Inflammatory macrophage (primary cell): ENCODE measurements at places on chromosomes 4 and X.

GRCh38 chrX:117707948-117708743 is 408.5 kb downstream of the KLHL13 start:
- no peak for DNase-seq

GRCh38 chrX:104488811-104489210 is 77.2 kb upstream of the IL1RAPL2 start:
- no peak for DNase-seq

DNA sequence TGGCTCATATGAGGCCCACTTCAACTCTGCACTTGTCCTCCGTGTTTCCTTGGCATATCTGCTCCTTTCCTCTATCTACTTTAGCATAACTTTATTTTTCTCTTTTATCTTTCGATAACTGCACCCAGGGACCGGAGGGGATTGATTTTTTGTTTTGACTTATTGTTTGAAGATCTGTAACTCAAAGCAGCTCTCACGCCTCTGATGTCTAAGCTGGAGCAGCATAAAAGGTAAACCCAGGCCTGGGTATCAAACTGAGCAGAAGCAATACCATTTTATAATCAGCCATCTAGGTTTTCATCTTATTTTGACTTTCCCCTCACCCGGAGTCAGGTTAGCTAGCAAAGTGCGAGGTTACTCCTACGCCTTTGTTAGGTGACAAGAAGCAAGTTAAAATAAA is 28.4 kb downstream of the LEF1 start:
- no peak for DNase-seq

GRCh38 chr4:84697615-84698201 is 114.8 kb downstream of the CDS1 start:
- no peak for DNase-seq

- DNase-seq: no peak
Measured at GRCh38 chr4:109966891-109967481, 54.3 kb downstream of the EGF start.

- DNase-seq: no peak
Measured at GRCh38 chr4:40176602-40177001, 20.2 kb upstream of the RHOH start.

- DNase-seq: no peak
Measured at GRCh38 chrX:123408821-123409737, 225.0 kb downstream of the GRIA3 start.

GRCh38 chr4:62399242-62399641 is 1199.1 kb downstream of the ADGRL3 start:
- DNase-seq: peak; percentile 19

- no peak for DNase-seq
Measured at GRCh38 chr4:35725131-35725530, 519.2 kb downstream of the ARAP2 start.

- DNase-seq: no peak
Measured at GRCh38 chrX:14902537-14902936, 29.3 kb downstream of the MOSPD2 start.

GRCh38 chrX:111504941-111505340 is 6.5 kb upstream of the SERTM2 start:
- peak; percentile 62 for DNase-seq

GRCh38 chr4:96784336-96784735 is 944.4 kb downstream of the PDHA2 start:
- DNase-seq: no peak

DNA sequence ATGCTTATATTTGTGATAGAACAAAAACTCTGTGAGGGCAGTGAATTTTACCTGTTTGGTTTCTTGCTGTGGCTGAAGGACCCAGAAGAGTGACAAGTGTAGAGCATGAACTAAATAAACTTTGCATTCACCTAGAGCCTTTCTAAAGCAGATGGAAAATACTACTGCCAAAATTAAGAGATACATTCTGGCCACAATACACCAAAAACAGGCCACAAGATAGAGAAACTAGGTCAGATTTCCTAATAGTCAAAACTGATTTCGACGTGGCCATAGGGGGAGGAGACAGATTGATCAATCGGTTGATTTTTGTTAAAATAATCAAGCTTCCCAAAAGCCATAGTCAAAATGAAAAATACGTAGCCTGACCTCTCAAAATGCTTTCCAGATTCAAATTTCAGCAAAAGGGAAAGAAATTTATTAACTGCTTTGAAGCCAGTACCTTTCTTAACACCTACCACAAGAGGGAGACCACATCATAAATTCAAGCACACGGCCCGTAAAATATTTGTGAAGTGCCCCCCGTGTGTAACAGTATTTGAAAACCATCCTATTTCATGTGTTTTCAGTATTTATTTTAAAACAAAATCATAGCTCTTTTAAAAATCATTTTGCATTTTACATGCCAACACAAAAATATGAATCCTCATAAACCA is 132.4 kb downstream of the CORIN start:
- DNase-seq: no peak

GRCh38 chr4:180156684-180157083 is 2086.5 kb upstream of the TENM3 start:
- no peak for DNase-seq

GRCh38 chrX:47145395-47146120 is 537 bp downstream of the RBM10 start:
- DNase-seq: no peak

DNA sequence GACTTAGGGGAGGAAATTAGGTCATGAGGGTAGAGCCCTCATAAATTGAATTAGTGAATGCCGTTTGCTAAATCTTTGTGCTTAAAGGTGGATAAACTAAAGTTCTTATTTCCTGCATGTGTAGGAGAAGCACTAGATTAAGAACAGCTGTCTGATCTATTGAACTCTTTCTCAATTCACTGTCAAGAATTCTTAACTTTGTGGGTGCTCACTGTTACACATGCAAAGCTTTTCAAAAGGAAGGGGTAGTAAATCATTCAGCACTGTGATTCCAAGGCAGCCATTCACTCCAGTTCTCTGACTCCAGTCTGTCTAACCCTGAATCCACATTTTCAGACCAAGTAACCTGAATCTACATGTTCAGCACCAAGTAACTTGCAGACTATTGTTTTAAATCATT is 1520.1 kb downstream of the PCDH18 start:
- DNase-seq: no peak

- DNase-seq: no peak
Measured at GRCh38 chr4:148923881-148924280, 481.7 kb upstream of the NR3C2 start.

- no peak for DNase-seq
Measured at GRCh38 chrX:67781132-67781531, 237.3 kb downstream of the AR start.

DNA sequence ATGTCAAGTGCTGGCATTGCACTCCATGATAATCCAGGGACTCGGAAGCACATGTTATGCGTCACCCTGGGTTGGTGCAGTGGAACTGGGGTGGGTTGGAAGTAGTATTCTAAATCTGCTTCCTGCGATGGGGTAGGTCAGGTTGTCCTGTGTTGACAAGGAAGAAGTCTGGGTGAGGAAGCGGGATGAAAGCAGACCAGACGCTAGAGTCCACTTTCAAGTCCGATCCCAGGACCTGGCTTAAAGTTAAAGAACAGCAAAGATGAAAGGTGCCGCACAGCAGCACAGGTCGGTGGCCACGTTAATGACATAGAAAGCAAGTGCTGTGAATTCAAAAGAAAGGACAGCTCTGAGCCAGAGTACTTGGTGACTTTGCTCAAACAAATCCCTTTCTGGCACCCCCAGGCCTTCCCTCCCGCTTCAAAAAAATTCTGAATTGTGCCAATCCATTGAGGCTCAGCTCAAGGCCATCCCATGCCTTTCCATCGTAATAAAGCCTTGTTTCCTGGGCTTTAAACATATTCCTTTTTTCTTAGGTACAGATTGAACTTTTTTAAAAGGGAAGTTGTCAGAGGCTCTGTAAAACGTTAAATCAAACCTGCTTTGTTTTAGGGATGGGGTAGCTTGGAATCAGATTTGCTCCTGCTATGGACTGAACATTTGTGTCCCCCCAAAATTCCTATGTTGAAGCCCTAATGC is 117.7 kb downstream of the PTTG2 start:
- no peak for DNase-seq
